Fibroblast of the aortic adventitia (primary cell): ENCODE measurements at places on chromosomes 5 and 9. TPM values are rescaled to one million over a fixed set of nuclear protein-coding genes. Genes with fewer than 3 reads are reported as not detected.
A peak's percentile ranks its signal among the peaks of the same experiment; 100 is the strongest.

Gene FREM1
- 0.45 and 0.49 TPM in 2 replicates for total RNA-seq

- no peak for DNase-seq
These were observed 60.6 kb downstream of the HSD17B3 start for GRCh38 chr9:96241391-96241809.

DNA sequence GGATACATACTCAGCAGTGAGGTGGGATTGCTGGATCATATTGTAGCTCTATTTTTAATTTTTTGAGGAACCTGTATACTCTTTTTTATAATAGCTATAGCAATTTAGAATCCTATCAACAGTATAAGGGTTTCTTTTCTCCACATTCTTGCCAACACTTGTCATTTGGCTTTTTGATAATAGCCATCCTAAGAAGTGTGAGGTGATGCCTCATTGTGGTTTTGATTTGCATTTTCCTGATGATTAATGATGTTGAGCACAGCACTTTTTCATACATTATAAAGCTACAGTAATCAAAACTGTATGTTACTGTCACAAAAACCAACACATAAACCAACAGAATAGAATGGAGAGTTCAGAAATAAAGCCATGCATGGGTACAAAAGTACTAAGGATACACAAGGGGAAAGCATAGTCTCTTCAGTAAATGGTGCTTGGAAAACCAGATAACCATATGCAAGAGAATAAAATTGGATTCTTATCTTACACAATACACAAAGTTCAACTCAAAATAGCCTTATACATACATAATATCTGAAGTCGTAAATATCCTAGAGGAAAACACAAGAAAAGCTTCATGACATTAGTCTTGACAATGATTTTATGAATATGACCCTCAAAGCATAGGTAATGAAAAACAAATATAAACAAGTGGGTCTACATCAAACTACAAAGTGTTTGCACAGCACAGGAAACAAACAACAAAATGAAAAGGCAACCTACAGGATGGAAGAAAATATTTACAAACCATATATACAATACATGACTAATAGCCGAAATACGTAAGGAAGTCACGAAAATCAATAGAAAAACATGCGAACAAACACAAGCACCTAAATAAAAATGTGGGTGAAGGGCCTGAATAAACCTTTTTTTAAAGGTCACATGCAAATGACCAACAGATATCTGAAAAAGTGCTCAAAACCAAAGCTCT lies 287.8 kb upstream of the DAB2 start:
- no peak for DNase-seq

DNA sequence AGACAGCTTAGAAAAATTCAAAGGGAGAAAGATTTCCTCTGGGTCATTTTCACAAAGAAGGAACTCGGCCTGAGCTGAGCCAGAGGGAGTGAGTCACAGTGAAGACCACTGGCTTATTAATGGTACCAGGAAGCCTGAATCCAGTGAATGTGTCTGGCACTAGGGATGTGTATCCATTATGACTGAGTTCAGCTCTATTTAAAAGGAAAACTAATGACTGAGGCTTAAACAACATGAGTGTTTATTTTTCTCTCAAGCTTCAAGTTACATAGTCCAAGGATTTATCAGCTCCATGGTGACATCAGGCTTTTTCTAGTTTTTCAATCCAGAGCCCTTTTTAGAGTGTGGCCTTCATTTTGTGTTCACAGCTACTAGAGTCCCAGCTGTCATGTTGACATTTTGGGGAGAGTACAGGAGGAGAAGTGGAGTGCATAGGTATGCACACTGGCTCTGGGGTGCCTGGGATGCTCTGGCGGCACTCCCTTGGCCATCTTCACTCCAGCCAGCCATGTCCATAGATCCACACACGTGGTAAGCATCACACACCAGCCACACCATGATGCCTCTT lies 159.5 kb upstream of the ERCC6L2 start:
- DNase-seq: no peak

- DNase-seq: no peak
These were observed 152.9 kb downstream of the CDC42SE2 start for GRCh38 chr5:131416729-131417128.

DNA sequence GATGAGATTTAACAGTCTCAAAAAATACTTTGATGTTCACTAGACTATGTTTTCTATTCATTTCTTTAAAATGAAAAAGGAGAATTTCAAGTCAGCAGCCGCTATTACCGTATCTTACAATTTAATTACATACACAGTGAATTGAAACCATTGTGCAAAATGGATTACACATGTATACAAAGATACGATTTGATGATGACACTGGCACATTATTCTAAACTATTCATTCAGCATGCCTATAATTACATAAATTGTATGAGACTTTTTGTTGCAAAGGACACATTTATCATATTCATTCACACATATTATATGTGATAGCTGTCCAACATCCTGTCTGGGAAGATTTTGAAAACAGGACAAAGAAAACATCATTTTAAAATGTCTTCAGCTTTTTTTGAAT lies 118.3 kb upstream of the VCAN start:
- DNase-seq: no peak

DNA sequence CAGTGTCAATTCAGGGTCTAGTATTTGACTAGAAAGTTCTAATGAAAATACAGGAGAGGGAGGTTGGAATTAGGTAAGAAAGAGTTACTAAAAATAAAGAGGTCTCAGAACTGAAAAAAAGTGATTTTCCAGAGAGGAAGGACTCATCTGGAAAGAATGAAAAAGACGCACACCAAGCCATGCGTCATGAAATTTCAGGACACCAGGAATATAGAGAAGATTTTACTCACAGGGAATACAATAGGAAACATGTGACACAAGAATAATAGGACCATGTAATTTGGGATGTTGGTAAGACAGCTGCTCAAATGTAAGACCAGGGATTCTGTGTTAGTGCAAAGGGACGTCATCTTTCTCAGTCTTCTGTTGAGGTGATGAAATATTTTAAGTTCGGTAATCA lies 224.7 kb downstream of the GDNF start:
- DNase-seq: peak; percentile 94

Gene NR2F1-AS1
- total RNA-seq: 11.8 and 23.7 TPM in 2 replicates

DNA sequence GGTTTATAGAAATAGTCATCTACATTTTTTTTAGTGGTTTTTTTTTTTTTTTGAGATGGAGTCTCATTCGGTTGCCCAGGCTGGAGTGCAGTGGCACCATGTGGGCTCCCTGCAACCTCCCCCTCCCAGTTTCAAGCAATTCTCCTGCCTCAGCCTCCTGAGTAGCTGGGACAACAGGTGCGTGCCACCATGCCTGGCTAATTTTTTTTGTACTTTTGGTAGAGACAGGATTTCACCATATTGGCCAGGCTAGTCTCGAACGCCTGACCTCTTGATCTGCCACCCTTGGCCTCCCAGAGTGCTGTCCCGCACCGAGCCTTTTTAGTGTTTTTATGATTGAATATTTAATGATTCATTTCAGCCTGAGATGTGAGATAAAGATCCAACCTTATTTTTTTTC lies 27.3 kb downstream of the ANKRD33B start:
- no peak for DNase-seq

Gene SLC1A3
- total RNA-seq: 3.7 and 4.1 TPM in 2 replicates

- DNase-seq: peak; percentile 38
These were observed 56.7 kb upstream of the LPAR1 start for GRCh38 chr9:111094958-111095357.

GRCh38 chr9:116550696-116551436 lies 136.2 kb upstream of the TRIM32 start:
- peak; percentile 77 for DNase-seq

DNA sequence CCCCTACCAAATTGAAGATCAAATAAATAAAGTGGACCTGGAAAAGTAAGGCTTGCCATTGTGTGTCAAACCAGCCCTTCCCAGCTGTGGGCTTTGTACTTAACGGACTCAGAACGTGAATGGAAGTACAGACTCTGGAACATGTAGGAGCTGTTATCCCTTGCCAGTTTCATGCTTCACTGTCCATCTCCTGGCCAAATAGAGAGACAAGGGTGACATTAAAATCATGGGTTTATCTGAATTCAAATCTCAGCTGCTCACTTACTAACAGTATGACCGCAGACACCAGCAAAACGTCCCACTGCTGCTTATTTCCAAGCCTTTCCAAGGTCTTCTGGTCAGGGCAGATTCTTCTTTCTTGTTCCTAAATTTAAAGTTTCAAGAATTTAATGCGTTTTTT lies 52.2 kb downstream of the EXOSC2 start:
- DNase-seq: no peak

GRCh38 chr9:87554976-87555375 lies 57.3 kb downstream of the DAPK1 start:
- DNase-seq: no peak

DNA sequence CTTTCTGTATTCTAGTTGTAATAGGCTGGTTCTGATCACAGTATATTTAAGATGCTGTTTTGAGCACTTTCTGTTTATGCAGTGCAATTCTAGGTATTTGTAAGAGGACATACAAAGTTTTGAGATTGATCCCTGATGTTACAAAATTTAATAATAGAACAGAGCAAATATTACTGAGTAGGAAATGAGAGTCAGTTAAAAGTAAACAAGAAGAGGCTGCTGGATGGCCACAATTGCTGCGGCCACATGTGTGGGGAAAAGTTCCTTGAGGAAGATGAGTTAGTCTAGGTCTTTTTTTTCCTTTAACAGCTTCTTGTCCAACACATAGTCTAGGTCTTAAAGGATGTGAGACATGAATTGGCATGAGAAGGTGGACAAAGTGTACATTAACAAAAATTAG lies 11.3 kb downstream of the EHMT1 start:
- no peak for DNase-seq

GRCh38 chr5:61489574-61489973 lies 157.5 kb downstream of the ZSWIM6 start:
- no peak for DNase-seq

- DNase-seq: no peak
These were observed 80.1 kb upstream of the CACNA1B start for GRCh38 chr9:137797206-137798120.

Gene CDH9
- total RNA-seq: 0.16 TPM in 1 of 2 replicates, not detected in the other

Gene BNC2
- total RNA-seq: 48.7 and 53.3 TPM in 2 replicates

DNA sequence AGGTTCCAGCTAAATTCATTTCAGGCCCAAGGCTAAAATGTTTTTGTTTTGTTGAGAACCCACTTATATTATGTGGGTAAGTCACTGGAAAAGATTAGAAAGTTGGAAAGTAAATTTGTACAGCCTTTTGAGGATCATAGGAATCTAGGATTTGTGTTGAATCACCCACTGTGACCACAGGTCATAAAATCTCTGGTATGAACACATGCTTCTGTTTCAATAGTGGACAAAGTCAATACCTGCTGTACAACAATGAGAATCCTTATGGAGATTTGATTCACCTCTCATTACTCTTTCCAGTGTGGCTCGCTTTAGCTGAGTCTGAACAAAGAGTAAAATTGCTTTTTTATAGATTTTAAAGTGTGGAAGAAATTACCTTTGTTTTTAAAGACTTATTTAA lies 369.5 kb downstream of the TMEM167A start:
- DNase-seq: no peak

- DNase-seq: peak; percentile 72
These were observed 9.6 kb downstream of the NEK6 start for GRCh38 chr9:124267271-124267807.

Gene NUTM2G
- total RNA-seq: not detected in 2 replicates
